Occipital lobe (tissue), 3 donors: ENCODE measurements at places on chromosomes 4 and X. TPM values are rescaled to one million over a fixed set of nuclear protein-coding genes. Genes with fewer than 3 reads are reported as not detected.

GRCh38 chr4:78691971-78692821 lies 84.0 kb upstream of the BMP2K start:
- DNase-seq: no peak

GRCh38 chrX:1468250-1468772 lies 15.6 kb upstream of the ASMTL start:
- DNase-seq: no peak

- no peak for DNase-seq
Observed at GRCh38 chr4:140743194-140743931, 12.8 kb downstream of the TBC1D9 start.

GLUD2 gene
- 1.1 TPM for total RNA-seq

USP11 gene
- 131 TPM for total RNA-seq

H2BW1 gene
- not detected for total RNA-seq

CLDN22 gene
- not detected for total RNA-seq

FSTL5 gene
- 60.8 TPM for total RNA-seq
